ENCODE measurements at places on chromosomes 6 and 20. TPM values are rescaled to one million over a fixed set of nuclear protein-coding genes. Genes with fewer than 3 reads are reported as not detected.

BPIFA1 gene
- not detected for polyA plus RNA-seq

ABHD16B gene
- not detected for polyA plus RNA-seq

OR2J3 gene
- not detected for polyA plus RNA-seq

CYP21A2 gene
- polyA plus RNA-seq = 2.4 TPM

CFB gene
- polyA plus RNA-seq = 4.3 TPM

SNX9 gene
- 41.0 TPM for polyA plus RNA-seq

- DNase-seq = no peak
Measured at GRCh38 chr6:120116343-120116742, 766.8 kb upstream of the MAN1A1 start.

- peak; percentile 43 for DNase-seq
Measured at GRCh38 chr6:133512410-133513016, 271.4 kb downstream of the EYA4 start.

GRCh38 chr6:189676-190075 is 102.6 kb upstream of the DUSP22 start:
- DNase-seq = no peak

DNA sequence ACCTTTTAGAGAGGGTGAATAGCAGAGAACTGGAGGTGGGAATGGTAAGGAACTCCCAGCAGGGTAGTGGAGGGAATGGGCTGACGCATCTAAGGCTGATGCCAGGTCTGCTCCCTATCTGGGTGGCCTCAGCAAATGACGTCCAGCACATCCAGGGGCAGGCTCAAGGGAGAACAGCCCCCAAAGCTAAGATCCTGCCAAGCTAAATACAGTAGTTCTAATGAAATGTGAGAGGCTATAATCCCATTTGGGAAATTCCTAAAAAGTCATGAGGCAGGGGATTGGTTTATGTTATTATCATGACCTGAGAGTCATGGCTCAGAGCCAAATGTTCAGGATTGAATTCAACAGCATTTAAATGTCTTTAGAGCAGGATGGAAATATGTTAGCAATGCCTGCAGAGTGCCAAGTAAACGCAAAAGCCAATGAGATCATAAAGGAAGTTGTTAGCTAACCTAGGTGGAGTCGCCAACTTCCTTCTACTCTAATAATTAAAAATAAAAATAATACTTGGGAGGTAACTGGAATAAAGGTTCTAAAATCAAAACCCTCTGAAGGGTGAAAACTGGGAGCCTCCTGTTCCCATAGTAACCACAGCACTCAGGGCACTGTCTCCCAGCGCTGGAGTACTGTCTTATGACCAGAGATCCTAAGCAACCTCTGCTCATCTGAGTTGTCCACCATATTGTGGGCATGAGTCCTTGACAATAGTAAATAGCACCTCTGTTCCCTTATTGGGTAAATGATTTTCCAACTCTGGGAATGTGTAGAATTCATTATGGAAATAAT is 34.8 kb downstream of the IYD start:
- DNase-seq = peak; percentile 95

- DNase-seq = peak; percentile 80
Measured at GRCh38 chr6:92376691-92377090, 1042.7 kb downstream of the EPHA7 start.

GRCh38 chr6:170127151-170127550 is 163.7 kb downstream of the DLL1 start:
- DNase-seq = no peak

DNA sequence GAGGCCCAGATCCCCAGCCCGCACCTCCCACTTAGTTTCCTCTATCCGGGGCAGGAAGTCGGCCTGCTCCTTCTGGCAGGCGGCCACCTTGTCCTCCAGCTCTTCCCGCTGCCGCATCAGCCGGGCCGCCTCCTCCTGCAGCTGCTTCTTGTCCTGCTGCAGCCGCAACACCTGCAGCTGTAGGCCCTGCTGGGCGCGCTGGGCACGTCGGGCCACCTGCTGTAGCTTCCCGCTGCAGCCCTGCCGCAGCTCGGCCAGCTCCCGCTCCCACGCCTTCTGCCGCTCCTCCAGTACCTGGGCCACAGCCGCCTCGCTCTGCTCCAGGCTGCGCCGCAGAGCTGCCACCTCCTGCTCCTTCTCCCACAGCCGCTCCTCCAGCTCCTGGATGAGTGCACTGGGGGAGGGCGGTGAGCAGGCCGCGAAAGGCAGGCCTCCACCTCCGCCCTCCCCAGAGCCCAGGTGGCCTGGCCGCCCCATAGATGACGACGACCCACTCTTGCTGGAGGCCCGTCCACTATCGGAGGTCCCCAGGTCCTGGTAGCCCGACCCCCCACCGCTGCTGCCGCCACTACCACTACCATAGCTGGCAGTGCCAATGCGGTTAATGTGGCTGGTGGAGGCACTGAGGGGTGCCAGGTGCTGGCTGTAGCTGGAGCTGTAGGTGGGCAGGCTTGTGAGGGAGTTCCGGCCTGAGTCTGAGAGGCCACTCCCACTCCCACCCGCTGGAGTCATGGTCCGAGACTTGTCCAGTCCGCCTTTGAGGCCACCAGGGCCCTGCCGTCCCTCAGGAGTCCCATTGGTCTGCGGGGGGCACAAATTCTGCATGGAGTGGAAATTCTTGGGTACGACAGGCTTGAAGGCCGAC is 6.0 kb upstream of the FASTKD5 start:
- no peak for DNase-seq

GRCh38 chr6:155472886-155473285 is 17.2 kb upstream of the NOX3 start:
- no peak for DNase-seq

Data from renal pelvis (tissue), 12 donors.